ENCODE measurements at places on chromosomes 4 and X.

- no peak for DNase-seq
Measured at GRCh38 chrX:50082741-50083140, 118.1 kb downstream of the AKAP4 start.

GRCh38 chr4:168993714-168994510 is 16.1 kb downstream of the CBR4 start:
- peak; percentile 37 for DNase-seq

- no peak for DNase-seq
Measured at GRCh38 chrX:137695417-137695816, 129.5 kb downstream of the ZIC3 start.

DNA sequence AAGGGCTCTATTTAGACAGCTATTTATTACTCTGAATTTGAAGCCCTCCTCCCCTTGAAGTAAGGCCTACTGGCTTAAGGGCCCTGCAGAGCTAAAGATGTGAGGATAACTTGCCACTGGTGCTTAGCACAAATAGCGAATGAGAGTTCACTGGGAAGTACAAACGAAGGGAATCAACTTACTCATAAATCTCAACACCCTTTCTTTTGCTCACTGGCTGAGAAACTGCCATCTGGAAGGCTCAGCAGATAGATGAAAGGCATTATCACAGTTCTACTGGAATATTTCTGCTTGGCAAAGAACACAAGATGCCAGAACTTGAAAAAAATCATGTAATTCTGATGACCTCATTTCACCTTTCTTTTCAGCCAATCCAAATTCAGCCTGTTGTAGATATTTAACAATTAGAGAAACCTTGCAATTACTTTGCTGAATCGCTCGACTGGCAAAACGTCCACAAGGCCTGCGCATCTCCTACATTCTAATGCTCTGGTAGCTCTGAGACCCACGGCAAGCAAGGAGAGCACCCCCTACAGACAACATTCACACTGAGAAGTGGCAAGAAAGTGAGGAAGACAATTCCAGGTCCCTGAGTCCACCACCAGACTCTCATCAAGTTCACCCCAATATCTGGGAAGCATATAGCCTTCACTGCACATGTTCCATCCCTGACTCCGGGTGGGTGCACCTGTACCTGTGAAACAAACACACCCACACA is 27.5 kb downstream of the TSPAN5 start:
- no peak for DNase-seq

- DNase-seq = no peak
Measured at GRCh38 chr4:121938282-121939092, 13.4 kb downstream of the TRPC3 start.

DNA sequence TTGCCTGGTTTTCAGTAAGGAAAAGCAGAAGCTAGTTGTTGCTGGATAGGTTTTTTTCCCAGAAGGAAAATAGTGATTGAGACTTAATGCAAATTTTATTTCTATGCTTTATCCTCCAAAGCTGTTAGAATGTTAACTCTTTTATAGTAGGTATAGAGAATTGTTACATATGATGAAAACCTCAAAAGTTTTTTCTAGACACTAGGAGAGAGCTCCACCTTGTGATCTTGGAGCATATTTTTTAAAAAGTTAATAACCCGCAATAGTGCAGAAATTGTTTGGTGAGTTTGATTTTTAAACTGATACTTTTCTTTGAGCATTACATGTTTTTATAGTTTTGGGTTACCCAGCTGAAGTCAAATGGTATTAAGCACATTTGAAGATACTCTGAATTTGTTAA is 56.5 kb downstream of the STAG2 start:
- DNase-seq = no peak

DNA sequence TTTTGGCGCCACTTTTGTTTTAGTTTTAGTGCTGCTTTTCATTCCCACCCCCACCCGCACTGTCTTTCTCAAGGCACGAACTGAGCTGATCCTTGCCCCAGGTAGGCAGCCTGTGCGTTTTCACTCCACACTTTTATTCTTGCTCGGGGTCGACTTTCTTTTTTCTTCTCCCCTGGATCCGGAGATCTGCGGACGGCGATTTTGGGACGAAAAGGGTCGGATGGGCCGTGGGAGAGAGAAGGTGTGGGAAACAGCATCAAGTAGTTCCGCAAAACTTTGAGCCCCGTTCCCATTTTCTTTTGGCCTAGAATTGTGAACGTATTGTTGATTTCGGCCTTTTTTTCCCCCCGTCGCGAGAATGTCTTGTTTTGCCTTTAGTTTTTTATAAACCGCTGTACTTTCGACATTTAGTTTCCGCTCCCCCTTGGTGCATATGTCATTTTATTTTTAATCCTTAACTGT is 531 bp downstream of the STAG2 start:
- DNase-seq = no peak

GRCh38 chr4:95190751-95191436 is 357.9 kb downstream of the UNC5C start:
- DNase-seq = no peak

- DNase-seq = no peak
Measured at GRCh38 chrX:7606039-7606652, 236.8 kb upstream of the VCX start.

GRCh38 chrX:84046403-84046984 is 141.5 kb downstream of the RPS6KA6 start:
- DNase-seq = no peak

DNA sequence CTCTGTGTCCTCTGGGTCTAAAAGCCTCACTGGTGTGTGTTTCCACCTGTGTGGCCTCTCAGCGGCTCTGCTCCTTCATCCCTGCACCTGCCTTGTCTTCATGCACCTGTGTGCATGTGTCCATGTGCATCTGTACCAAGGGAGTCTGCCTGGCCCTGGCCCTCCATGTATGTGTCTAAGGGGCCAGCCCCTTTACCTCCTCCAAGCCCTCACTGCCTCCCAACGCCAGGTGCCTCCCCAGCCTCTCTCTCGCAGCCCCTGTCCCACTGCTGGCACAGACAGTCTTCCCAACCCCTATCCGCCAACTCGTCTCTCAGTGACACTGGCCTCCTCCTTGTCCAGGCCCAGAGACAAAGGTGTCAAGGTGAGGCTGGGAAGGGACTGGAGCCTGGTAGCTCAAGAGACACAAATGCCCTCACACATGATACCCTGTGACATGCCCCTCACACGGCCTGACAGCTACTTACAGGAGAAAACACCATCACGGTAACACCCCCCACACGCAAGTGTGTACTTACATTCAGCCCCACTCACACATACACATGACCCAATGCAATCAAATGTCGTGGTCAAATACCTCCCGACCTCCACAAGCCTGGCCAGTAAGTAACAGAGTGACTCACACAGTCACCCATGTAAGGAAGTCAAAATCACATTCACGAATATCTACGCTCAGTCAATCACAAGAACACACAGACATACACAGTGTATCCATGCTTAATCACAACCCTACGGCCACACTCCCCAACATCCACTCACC is 11.4 kb downstream of the L1CAM start:
- no peak for DNase-seq

- no peak for DNase-seq
Measured at GRCh38 chr4:149702414-149703293, 113.0 kb downstream of the IQCM start.

- no peak for DNase-seq
Measured at GRCh38 chrX:65581661-65582339, 47.2 kb upstream of the LAS1L start.

DNA sequence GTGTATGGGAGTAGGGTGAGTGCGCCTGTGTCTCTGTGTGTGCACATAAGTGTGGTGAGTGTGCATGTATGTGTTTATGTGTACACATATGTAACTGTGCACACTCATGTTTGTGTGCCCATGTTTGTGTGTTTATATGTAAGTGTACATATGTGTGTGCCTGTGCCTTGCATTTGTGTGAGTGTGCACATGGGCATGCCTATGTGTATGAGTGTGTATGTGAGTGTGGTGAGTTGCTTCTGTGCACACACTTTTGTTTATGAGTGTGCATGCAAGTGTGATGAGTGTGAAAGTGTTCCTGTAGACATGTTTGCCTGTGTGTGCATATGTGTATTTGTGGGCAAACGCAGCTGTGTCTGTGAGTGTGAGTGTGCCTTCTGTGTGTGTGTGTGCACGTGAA is 7.2 kb downstream of the IL9R start:
- no peak for DNase-seq
